ENCODE measurements at places on chromosomes 6 and 20.

- no peak for DNase-seq
These were observed 15.0 kb downstream of the DLGAP4 start for GRCh38 chr20:36320898-36321695.

- no peak for DNase-seq
These were observed 84.6 kb downstream of the TMEM170B start for GRCh38 chr6:11622156-11622555.

- no peak for DNase-seq
These were observed 102.3 kb upstream of the TBX18 start for GRCh38 chr6:84866715-84867114.

DNA sequence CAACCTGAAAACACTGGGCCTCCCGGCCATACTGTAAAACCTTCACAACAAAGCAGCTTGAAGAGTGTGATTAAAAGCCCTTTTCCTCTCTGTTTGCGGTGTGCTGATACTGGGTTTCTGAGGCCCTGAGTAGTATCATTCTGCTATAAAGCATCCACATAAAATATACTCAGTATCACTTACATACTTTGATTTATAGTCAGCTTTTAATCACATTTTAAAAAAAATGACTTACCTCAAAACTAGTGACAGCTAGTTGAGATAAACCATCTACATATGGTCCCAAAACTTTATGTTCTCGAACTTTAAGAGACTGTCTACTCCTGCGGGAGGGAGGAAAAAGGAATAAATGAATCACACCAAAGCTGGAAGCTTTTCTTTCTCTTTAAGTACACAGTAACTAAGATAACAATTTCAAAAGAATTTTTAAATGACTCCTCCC is 135.7 kb downstream of the KIF13A start:
- no peak for DNase-seq

GRCh38 chr20:43953919-43954592 is 39.4 kb downstream of the TOX2 start:
- DNase-seq, result no peak

GRCh38 chr6:12034349-12034748 is 22.2 kb downstream of the HIVEP1 start:
- no peak for DNase-seq

GRCh38 chr20:51573576-51574243 is 31.2 kb upstream of the NFATC2 start:
- DNase-seq, result no peak

- DNase-seq, result no peak
These were observed 1.2 kb upstream of the ULBP2 start for GRCh38 chr6:149940672-149940982.

GRCh38 chr6:82249381-82250253 is 2.1 kb upstream of the IBTK start:
- no peak for DNase-seq

GRCh38 chr6:157927011-157927410 is 54.7 kb upstream of the SYNJ2 start:
- DNase-seq, result no peak

DNA sequence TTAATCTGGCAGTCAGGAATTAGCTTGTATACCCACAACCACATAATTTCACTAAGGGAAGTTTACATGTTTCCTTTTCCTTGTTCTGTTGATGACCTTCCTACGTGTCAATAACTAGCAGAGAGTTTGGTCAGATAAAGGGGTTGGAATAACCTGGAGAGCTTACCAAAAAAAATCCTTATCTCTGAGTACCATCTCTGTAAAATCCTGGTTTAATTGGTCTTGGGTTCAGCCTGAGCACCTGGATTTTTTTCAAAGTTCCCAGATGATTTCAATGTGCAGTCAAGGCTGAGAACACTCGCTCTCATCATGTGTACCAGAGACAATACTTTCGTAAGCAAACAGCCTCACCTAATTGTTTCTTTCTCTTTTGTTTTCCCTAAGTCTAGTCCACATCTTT is 483.8 kb upstream of the FLRT3 start:
- DNase-seq, result no peak

- no peak for DNase-seq
These were observed 1.8 kb downstream of the NKX2-2 start for GRCh38 chr20:21511850-21512633.

DNA sequence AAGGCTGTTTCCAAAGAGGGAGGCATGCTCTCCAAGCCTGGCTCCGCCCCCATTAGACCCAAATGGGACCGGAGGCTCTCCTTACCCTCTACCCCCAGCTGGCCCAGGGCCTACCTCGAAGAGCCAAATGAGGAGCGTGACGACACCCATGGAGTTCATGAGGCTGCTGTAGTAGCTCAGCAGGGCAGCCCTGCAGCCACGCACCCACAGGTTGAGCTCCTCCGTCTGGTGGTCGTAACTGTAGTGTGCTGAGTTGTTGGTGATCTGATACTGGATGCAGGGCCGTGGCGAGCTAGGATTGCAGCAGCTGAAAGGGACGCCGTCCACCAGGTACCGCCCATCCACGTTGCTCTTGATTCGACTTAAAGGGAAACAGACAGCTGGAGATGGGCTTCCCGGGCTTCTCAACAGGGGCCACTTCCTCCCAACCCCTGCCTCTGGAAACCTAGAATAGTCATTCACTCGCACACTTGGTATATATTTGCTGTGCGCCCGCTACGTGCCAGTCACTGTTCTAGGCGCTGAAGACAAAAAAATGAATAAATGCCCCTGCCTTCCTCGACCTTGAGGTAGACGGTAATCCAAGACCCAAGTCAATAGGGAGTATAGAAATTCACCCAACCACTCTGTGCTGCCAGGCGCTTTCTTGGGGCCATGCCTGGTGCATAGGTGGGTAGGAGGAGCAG is 18.0 kb downstream of the PRPH2 start:
- no peak for DNase-seq

GRCh38 chr20:24317224-24317623 is 152.2 kb upstream of the SYNDIG1 start:
- DNase-seq, result no peak

DNA sequence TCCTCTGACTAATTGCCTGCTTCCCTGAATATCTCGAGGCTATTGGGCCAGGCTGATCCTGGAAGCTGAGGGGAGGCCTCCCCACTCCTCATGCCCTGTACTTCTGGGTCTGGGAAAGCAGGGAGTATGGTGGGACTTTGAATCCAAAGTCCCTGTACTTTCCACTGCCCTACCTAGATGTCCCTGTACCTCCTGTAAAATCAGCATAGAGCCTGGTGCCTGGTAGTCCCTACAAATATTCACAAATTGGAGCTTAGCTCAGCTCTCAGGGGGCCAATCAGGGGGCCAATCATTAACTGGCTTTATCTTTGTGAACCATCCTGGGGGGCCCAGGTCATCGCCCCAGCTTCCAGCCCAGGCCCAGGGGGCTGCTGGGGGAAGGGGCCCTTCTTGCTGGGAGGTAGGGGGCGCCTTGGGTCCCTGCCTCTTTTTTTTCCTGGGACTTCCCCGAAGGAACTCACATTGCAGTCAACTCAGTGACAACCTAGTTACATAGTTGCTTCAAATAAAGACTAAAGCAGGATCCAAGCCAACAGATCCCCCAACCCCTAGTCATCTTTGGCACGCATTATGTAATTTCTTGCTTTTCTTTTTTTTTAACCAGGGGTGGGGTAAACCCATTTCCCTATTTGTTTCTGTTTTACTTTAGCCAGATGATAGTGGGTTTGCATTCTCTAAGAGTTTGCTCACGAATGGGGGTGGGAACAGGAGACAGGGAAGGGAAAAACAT is 6.9 kb upstream of the VEGFA start:
- DNase-seq, result peak; percentile 32

GRCh38 chr6:39617520-39617919 is 107.7 kb downstream of the KIF6 start:
- DNase-seq, result no peak

- no peak for DNase-seq
These were observed 42.5 kb downstream of the HLA-G start for GRCh38 chr6:29870104-29870503.

- no peak for DNase-seq
These were observed 67.2 kb downstream of the BACH2 start for GRCh38 chr6:90229331-90230010.

GRCh38 chr6:89385156-89385667 is 26.9 kb downstream of the RRAGD start:
- DNase-seq, result no peak

DNA sequence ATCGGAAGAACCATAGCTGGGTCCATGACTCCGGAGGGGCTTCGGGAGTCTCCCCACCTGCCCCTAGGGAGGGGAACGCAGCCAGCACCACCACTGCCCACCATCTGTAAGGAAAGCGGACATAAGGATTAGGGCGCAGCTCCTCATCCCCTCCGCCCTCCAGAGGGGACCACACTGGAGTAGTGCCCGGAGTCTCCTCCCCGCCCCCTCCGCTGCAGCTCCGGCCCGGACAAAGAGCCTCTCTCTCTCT is 628 bp downstream of the SLC35B2 start:
- DNase-seq, result no peak

GRCh38 chr20:40359131-40359912 is 329.7 kb downstream of the MAFB start:
- no peak for DNase-seq

GRCh38 chr6:68876792-68877493 is 241.9 kb downstream of the ADGRB3 start:
- DNase-seq, result no peak

GRCh38 chr6:10082385-10082784 is 332.5 kb downstream of the TFAP2A start:
- DNase-seq, result no peak

DNA sequence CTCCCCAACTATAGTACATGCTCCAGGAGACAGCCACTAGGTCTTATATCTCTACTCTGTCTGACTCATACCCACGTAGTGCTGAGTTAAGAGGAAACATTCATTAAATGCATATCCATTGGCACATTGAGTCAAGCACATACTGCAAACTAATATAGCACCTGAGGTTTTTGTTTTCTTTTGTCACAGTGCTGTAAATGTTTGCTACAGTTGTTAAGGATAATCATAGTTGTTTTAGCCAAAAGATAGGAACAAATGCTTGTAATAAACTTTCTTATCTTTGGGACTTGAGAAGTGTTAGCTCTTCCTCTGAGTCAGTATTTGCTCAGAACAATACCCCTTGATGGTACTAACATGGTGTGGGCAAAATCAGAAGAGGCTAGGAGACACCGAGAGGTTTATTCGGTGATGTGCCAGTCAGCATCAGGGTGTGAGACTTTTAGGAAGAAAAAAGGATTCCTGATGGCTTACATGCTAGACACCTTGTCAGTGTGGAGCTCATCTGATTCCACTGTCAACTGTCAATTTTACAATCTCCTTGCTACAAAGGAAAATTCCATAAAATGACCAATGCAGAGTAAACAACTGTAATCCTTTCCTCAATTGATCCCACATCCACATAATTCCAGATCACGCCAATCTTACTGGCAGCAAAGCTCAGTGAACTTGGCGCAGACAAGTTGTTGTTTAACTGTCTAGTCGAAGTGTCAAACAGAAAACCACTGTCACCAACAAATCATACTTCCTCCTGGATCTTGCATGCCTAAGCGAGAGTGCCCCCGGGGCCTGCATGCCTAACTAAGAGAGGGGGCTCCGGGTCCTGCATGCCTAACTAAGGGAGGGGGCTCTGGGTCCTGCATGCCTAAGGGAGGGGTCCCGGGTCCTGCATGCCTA is 36.1 kb downstream of the ELOVL2 start:
- DNase-seq, result no peak

DNA sequence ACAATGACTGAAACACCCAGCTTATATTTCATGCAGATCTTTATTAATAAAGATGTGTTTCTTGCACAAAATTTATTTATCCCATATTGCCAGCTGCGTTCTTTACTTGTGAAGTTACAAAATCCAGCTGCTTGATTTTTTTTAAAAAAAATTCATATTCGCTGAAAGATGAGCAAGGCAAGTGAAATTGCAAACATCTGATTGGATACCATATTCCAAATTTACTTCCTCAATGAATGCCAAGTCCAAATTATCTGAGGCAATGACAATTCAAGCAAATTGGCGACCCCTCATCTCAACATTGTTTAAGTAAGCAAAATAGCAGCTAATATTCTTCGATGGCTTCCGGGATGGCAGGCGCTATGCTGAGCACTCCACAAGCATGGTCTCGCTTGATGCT is 37.7 kb downstream of the ZFP64 start:
- no peak for DNase-seq

- no peak for DNase-seq
These were observed 48.2 kb upstream of the TLDC2 start for GRCh38 chr20:36827541-36828279.

DNA sequence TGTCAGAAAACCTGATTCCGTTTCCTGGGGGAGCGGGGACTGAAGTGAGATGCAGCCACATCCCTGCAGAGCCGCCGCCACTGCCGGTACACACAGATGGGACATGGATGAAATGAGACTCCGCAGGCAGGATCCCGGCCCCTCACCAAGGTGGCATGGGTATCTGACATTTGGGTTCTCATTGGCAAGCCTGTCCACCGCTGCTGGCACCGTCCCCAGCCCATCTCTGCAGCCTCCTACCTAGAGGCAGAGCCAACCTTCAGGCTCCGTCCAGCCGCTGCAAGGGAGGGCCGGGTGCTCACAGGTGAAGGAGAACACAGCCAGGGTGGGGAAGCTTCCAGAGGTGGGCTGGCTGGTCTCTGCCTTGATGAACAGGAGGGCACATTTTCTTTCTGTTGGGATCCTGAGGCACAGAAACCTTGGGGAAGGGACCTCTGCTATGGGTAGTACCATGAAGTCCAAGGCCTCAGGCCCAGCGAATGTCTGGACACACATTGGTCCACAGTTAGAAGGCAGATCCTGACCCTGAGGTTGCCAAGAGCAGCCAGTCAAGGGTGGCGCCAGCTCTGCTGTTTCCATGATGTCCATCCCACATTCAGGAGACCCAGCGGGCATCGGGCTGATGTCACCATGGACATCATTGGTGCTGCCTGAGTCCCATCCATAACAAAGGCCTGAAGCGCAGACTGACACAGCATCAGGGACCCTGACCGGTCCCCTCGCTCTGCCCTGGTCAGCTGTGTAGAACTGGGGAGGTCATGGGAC is 177.4 kb downstream of the TAF4 start:
- DNase-seq, result no peak

DNA sequence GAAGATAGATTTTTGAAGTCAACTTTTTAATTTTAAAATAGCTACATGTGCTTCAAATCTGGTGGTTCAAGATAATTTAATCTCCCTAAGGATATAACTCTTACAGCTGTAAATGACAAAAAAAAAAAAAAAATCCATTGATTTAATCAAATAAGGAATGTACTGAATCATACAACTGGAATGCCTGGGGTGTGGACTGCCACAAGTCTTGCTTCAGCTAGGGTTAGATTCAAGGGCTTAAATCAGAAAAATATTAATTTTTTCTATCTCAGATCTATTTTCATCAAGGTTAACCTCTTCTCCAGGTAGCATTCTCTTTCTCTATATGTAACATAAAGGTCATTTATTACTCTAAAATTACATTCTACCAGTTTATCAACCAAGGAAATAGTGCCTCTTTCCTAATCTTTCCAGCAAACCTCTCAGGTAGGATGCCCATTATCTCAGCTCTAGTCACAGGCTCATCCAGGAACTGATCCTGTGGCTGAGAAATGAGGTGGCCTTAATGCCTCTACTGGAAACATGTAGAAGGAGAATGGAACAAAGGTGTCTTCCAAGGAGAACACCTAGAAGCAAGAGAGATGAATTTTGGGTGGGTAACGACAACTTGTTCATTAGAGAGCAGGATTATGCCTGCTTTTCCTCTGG is 466.9 kb downstream of the CBLN4 start:
- DNase-seq, result no peak

- DNase-seq, result no peak
These were observed 55.5 kb downstream of the NCOA3 start for GRCh38 chr20:47557218-47557617.
